GM12865 (cell line): ENCODE measurements at places on chromosomes 13 and 19.

DNA sequence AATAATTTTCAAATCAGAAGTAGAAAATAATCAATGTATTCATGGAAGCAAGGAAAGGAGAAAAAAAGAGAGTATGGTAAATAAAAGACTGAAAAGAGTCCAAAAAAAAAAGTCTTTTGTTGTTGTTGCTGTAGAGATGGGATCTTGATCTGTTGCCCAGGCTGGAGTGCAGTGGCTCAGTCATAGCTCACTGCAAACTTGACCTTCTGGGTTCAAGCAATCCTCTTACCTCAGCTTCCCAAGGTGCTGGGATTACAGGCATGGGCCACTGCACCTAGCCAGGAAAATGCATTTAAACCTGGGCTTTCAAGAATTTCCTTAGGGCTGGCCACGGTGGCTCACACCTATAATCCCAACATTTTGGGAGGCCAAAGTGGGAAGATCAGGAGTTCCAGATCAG lies 7.0 kb upstream of the MAP3K10 start:
- DNase-seq = no peak

DNA sequence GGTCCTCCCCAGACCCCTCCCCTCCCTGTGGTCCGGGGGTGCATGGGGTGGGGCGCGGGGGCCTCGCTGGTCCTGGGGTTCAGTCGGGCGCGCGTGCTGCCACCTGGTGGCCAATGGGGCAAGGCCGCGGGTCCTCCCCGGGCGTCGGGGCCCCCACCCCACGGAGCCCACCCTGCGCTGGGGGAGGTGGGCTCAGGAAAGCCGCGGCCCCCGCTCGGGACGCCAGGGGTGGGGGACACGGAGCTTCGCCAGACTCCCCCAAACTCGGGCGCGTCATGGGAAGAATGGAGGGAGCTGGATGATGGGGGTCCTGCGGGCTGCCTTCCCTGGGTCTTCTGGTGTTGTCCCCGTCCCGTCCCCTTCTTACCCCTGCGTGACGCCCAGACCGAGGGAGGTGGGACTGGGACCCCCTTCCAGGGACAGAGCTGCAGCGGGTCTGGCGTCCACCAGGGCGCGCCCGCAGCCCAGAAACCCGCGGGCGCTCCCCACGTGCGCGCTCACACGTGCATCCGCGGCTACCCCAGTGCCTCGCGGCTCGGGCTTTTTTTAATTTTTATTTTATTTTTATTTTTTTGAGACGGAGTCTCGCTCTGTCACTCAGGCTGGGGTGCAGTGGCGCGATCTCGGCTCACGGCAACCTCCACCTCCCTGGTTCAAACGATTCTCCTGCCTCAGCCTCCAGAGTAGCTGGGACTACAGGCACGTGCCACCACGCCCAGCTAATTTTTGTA lies 19.8 kb upstream of the TCF3 start:
- DNase-seq = peak; percentile 68

- DNase-seq = no peak
Observed at GRCh38 chr19:11180346-11180745, 17.0 kb downstream of the KANK2 start.

- no peak for DNase-seq
Observed at GRCh38 chr19:33864311-33864850, 67.7 kb downstream of the KCTD15 start.

GRCh38 chr13:87295636-87296035 lies 375.5 kb upstream of the SLITRK5 start:
- DNase-seq = no peak

DNA sequence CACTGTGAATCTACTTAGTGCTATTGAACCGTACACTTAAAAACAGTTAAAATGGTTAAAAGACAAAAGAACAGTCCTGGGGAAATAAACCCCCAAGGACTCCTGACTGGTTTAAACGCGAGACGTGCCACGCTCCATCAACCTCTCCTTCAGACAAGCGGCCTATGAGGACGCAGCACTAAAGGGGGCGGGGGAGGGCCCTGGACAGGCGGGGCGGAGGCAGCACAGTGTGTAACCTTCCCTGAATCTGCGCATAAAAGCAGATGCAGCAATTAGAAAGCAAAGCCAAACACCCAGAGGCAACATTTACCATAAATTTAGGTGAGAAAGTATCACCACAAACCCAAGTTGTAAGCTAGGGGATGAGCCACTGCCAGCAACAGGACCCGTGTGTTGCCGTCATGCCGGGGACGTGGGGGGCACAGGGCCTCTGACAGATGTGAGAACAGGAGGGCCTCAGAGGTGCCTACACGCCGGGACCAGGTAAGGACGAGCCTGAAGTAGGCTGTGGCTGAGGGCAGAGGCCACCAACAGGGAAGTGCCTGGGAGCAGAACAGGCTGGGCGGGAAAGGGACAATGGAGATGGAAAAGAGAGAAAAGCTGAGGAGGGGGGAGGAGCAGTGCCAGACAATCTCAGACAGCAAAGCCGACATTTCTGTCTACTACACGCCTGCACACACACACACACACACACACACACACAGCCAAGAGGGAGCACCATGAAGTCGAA lies 15.3 kb upstream of the ADPRHL1 start:
- no peak for DNase-seq

DNA sequence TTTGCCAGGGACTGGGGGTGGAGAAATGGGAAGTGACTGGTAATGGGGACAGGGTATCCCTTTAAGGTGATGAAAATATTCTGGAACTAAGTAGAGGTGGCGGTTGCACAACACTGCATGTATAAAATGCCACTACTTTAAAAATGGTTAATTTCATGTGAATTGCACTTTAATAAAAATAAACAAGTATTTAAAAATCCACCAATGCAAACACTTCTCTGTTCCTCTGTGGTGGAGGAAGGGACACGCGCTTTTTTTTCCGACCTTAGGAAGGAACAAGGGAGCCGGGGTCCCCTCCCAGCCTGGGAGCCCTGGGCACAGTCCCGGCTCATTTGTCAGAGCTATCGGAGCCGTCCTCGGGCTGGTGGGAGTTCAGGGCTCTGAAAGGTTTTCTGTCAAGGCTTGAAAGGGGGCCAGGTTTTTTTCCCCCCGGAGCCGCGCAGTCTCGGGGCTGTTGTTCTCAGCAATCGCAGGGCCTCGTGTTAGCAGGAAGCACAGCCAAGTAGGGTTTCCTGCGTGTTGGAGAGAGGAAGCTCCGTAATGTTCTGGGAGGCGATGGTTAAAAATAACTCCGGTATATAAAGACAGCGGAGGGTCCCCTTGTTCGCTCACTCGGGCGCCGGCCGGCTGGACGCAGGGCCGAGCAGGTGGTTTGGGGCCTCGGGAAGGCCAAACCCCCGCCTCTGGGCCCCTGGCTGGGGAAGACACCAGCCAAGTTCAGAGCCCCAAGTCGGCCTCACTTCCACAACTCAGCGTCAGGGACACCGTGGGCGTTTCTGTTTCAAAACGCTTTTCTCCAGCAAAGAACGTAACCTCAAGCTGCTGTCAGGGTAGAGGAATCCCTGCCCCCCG lies 41.2 kb upstream of the KLF2 start:
- DNase-seq = peak; percentile 57

GRCh38 chr13:96214824-96215445 lies 125.0 kb downstream of the HS6ST3 start:
- no peak for DNase-seq

DNA sequence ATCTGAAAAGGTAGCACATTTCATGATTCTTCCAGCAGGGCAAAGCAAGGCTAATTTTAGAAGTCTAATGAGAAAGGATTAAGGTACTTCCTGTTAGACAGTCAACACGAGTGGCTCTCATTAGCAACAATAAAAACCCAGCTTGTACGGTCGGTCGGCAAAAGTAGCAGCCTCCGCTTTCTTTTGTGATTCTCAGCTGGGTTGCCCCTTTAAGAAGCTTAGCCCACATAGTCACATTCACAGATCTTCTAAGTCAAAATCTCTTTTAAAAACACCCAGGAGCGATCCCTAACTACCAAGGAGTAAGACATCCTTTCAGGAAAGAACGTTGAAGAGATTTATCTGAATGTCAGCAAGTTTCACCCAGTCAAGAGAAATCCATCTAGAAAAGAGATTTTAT lies 684.8 kb downstream of the DIAPH3 start:
- no peak for DNase-seq

DNA sequence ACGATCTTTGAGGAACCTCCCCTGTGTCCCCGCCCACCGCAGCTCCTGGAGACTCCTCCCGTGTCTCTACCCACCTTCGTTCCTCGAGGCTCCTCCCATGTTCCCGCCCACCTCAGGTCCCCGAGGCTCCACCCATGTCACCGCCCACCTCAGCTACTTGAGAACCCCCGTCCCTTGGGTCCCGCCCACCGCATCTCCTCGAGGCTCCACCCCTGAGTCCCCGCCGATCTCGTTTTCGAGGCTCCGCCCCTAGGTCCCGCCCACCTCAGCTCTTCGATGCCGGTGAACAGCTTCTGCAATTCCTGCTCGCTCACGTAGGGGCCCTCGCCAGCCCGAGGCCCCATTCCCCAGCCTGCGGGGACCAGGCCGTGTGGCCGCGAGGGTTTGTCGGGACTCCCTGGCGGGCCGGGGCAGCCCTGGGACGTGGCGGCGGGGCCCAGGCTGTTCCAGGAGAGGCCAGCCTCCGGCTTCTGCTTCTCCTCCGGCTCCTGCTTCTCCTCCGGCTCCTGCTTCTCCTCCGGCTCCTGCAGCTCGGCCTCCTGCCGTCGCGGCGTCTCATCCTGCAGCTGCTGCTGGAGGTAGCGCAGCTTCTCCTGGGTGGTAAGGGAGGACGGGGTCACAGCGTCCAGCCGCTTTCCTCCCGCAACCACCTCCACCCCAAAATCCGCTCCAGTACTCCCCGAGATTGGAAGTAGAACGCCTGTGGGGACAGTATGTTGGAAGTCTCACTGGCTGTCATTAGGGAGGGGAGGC lies 16.7 kb downstream of the TSKS start:
- peak; percentile 56 for DNase-seq

GRCh38 chr13:35695448-35695770 lies 218.9 kb upstream of the MAB21L1 start:
- no peak for DNase-seq

- no peak for DNase-seq
Observed at GRCh38 chr19:13892870-13893269, 13.0 kb downstream of the BRME1 start.

GRCh38 chr19:38204728-38205127 lies 19.3 kb downstream of the DPF1 start:
- no peak for DNase-seq

DNA sequence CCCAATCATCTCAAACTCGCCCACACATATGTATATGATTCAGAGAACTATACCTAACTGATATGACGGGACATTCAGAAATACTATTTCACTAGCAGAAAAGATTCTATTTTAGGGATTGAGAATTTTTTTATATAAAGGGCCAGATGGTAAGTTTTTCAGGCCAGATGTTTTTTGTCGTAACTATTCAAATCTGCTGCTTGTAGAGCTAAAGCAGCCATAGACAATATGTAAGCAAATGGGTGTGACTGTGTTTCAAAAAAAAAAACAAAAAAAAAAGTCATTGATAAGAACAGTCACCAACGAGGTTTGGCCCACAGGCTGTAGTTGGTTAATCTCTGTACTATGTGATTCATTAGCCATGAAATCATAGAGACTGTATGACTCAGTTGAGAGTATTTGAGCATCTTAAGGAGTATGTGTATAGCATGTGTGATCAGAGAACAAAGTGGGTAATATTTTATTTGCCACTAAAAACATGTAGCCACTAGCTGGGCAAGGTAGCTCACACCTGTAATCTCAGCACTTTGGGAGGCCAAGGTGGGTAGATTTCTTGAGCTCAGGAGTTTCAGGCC lies 2724.7 kb downstream of the PCDH9 start:
- no peak for DNase-seq

GRCh38 chr13:101514695-101515275 lies 62.3 kb downstream of the ITGBL1 start:
- peak; percentile 63 for DNase-seq

GRCh38 chr13:33761740-33762139 lies 56.2 kb upstream of the RFC3 start:
- DNase-seq = no peak

DNA sequence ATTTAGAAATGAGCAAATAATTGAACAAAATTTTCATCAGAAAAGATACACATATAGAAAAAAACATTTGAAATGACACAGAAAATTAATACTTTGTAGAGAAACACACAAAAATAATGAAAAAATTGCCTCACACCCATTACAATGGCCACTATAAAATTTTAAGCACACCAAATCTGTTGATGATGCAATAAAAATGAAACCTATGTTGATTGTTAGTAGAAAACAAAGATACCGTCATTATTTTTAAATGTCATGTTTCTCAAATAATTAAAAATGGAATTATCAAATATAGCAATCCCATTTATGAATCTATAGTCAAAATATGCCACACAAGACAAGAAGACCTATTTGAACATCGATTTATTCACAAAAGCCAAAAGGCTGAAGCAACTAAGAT lies 90.5 kb downstream of the ZNF708 start:
- no peak for DNase-seq

DNA sequence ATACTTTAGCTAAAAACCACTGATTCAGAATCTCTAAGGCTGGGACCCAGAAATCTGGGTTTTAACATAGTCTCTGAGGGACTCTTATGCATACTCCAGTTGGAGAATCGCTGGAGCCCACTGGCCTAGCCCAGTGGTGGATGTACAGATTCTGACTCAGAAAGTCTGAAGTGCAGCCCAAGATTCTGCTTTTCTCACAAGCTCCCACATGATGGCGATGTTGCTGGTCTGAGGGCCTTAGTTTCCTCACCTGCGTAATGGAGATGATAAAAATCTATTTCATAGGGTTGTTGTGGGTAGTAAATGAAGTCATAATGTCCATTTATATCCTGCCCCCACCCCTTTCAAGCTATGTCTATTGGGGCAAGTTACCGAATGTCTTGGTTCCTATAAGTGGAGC lies 7.7 kb upstream of the CDADC1 start:
- DNase-seq = peak; percentile 48

DNA sequence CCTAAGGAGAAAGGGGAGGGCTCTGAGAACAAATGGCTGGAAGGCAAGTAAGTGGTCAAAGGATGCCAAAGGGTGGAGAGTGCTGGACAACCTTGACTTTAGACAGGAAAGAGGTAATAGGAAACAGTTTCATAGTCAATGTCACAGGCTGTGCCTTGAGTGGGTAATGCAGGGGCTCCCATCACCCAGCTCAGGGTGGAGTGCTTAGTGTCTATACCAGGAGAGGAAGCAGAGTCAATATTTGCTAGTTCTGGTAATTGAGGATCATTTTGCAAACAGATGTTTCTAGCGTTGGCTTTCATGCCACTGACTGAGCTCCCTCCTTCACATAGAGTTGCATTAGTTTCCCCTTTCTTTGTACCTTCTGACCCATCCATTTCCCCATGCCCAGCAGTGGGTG lies 64.6 kb upstream of the KL start:
- no peak for DNase-seq

- peak; percentile 90 for DNase-seq
Observed at GRCh38 chr19:55253842-55254624, 4.8 kb downstream of the PPP6R1 start.

DNA sequence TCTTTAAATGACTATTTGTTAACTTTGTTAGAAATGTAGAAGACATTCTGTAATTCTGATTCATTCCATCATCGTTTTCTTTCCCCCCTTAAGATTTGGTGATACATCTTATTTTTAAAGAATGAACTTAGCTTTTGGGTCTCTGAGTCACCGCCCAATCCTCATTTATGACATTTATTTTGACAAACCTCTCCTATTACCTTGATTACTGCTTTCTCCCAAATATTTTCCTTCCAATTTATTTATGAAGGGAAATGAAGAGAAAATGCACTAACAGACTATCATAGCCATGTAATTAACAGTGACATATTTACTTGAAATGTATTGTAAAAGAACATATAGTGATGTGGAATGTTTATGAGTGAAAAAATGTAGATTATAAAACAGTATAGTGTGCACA lies 241.6 kb downstream of the DCLK1 start:
- DNase-seq = no peak

- DNase-seq = no peak
Observed at GRCh38 chr13:92256211-92256610, 857.8 kb downstream of the GPC5 start.

GRCh38 chr19:35807633-35808032 lies 5.0 kb downstream of the PRODH2 start:
- no peak for DNase-seq
